ENCODE measurements at places on chromosomes 11 and 22.

DNA sequence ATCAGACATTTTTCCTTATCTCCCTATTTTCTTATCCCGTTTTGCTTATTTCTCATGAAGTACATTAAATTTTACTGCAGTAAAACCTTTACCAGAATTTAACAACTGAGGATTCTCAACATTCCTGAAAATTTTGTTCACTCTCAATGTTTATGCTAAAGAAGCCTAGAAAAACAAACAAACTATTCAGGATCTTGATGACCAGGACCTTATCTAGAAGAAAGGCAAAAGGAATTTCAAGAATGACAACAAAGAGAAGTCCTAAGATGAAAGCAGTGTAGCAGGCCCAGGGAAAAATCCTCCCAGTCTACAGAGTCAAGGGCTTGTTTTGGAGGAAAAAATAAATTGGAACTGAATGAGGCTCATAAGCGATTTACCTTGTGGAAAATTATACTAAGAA, 283.3 kb upstream of the ARHGAP42 start:
- no peak for DNase-seq

DNA sequence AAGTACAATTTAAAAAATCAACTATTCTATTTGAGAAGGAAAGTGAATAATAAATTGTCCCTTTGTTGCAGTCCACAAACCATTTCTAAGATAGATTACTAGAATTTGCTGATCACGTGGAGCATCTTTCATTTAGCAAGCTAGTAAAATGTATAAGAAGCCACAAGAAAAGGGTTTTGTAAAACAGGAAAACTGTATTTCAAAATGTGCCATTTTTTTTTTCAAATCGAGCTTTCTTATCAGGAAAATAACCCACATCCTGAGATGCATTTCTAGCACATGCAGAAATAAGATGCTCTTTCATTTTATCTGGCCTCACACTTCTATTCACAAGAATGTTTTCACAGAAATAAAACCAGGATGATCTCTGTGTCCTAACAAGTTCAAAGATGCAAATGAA, 3.2 kb upstream of the PATE3 start:
- no peak for DNase-seq

- DNase-seq, result no peak
Measured at GRCh38 chr22:47600281-47600680, 837.8 kb downstream of the TBC1D22A start.

DNA sequence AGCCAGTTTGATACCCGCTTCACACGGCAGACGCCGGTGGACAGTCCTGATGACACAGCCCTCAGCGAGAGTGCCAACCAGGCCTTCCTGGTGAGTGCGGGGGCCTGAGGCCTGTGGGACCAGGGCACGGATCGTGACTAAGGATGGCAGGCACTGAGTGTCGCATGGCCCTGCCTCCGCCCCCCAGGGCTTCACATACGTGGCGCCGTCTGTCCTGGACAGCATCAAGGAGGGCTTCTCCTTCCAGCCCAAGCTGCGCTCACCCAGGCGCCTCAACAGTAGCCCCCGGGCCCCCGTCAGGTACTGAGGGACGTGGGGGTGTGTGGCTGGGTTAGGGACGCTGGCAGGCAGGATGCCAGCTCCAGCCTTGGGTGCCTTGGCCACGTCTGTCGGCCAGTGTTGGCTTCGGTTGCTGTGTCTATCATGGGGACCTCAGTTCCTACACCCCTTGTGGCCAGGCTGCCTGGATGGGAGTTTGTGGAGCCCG, 3.0 kb downstream of the PTPRCAP start:
- DNase-seq, result no peak

DNA sequence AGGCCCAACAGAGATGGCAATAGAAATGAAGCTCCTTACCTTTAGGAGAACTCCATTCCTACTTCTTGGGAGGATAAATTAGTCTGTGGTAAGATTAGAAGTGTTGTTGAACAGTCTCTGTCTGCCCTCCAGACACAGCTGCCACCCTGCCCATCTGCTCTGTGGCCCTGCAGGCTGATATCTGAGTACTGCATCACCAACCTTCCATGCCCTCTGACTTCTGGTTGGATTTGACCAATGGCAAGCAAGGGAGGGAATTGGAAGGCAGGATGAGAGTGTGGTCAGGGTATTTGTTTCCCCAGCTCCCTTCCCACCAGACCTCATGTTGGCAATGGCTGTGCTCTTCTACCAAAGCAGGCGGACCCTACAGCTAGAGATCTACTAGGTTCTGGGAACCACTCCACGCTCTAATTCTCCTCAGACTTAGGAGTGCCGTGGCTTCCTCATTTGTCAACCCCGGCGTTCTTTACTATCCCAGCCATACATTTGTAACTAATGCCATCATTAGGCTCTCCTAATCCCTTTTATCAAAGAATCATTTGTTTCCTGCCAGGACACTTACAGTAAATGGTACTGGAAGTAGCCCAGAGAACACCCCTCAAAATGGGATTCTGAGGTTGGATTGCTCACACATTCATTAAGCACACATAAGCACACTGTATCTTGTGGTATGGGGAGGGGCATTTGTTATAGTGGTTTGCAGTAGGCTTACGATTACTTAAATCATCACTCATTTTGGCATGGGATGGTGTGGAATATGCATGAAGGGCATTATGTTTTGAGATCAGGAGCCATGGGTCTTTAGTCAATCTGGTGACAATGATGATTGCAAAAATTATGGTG, 35.4 kb upstream of the CD44 start:
- peak; percentile 94 for DNase-seq

- DNase-seq, result no peak
Measured at GRCh38 chr11:1641096-1641495, 11.5 kb downstream of the KRTAP5-5 start.

- DNase-seq, result no peak
Measured at GRCh38 chr11:67303835-67304411, 593 bp downstream of the SSH3 start.

DNA sequence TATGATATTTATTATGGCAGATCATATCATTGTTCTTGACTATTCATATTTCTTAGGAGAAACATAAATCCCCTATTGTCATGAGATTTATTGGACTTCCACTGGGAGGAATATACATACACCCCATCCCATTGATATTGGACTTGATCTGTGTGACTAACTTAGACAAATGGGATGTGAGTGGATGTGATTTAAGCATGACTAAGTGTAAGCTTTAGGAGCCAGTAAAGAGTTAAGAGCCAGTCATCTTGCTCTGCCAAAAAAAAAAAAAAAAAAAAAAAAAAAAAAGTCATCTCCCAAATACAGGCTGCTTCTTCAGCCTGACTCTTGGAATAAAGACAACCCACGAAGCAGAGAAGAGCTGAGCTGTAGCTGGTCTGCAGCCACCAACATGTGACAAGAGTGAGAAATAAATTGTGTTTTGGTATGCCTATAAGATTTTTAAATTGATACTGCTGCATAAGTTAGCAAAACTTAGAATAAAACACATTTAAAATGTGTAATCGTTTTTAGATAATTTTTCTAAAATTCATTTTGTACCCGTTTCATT, 595.0 kb upstream of the LRRC4C start:
- no peak for DNase-seq

DNA sequence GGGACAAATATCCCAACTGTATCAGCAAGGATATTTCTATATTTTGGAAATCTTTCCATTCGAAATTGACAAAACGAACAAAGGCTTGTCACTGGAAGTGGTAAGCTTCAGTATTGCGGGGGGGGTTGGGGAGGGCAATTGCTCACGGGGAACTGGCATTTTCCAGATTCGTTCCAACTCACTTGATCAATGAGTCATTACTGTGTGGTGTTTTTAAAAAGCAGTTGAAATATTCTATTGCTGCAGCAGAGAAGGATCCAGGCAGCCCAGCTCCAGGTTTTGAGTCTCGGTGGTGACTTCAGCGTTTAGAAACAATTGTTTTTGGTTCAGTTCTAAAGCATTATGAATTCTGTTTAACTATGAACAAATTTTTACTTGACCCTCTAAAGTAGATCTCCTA, 33.8 kb upstream of the FBLN1 start:
- peak; percentile 34 for DNase-seq

GRCh38 chr11:126061707-126062678, 673 bp downstream of the CDON start:
- DNase-seq, result peak; percentile 64

- DNase-seq, result no peak
Measured at GRCh38 chr11:60680455-60681119, 18.8 kb upstream of the MS4A8 start.

DNA sequence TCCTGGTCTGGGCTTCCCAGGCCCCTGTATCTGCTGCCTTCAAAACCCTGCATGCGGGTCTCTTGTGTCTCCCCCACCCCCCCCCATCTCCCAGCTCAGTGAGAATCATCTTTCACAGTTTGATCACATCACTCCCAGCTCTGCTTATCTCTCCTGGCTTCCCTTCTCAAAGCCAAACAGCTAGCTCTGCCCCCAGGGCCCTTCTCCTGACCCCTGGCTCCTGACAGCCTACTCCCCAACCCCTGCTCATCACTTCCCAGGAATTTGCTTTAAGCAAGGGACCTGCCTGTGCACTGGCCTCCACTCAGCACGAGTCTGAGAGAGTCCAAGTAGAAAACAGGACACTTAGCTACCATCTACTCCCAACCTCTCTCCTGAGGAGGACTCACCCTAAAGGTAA, 342.7 kb downstream of the TENM4 start:
- no peak for DNase-seq

DNA sequence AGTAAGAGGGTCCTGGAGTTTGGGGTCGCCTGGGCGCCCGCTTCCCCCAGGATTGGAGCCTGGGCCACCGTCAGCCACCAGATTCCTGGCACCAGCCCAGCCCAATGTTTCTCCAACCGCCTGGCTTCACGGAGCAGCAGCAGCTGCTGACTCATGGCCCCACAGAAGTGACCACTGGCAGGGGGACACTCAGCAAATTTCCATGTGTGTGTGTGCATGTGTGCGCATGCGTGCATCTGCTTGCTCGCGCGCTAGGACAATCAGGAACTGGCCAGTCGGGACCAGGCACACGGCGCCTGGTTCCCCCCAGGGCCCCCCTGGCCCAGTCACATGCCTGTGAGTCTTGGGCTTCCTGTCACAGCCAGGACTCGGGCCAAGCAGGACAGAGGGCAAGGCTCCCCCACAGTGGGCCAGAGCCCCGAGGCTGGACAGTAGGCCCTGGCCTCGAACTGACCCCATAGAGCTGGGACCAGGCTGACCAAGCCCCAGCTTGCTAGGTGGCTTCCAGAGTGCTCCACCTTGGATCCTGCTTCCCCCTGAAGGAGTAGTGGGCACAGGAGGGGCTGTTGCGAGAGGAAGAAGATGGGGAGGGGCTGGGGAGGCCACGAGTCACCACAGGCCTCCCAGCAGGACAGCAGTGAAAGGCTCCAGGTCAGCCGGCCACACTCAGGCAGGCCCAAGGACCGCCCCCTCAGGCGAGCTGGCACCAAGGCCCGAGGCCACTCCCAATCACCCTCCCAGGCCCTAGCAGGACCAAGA, 3.2 kb downstream of the CTSD start:
- peak; percentile 96 for DNase-seq

DNA sequence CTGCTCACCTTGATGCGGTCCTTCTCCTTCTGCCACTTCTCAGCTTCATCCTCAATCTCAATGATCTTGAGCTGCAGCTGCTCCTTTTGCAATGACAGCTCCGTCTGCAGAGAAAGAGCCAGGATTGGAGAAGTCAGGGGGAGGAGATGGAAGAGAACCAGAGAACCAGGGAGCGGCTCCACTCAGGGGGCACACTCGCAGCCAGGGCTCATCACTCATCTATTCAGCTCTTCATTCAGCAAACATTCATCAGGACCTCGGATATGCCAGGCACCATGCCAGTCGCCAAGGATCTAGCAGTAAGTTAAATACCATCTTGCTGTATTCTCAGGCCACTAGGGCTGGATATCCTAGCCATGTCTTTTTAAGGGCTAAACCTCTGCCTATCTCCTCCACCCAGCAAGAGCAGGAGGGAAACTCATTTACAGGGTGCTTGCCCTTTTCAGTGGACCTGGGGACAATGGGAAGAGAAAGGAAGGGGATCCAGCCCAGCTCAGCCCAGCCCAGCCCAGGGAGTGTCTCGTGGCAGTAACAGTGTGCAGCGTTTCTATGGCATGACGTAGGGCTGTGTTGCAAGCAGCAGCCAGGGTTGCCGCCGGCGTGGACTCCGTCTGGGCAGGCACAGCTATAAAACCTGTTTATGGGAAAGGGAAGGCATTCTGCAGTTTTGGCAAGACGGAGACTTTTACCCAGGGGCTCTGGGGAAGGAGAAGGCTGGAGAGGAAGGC, 9.4 kb downstream of the TRIM29 start:
- peak; percentile 13 for DNase-seq

DNA sequence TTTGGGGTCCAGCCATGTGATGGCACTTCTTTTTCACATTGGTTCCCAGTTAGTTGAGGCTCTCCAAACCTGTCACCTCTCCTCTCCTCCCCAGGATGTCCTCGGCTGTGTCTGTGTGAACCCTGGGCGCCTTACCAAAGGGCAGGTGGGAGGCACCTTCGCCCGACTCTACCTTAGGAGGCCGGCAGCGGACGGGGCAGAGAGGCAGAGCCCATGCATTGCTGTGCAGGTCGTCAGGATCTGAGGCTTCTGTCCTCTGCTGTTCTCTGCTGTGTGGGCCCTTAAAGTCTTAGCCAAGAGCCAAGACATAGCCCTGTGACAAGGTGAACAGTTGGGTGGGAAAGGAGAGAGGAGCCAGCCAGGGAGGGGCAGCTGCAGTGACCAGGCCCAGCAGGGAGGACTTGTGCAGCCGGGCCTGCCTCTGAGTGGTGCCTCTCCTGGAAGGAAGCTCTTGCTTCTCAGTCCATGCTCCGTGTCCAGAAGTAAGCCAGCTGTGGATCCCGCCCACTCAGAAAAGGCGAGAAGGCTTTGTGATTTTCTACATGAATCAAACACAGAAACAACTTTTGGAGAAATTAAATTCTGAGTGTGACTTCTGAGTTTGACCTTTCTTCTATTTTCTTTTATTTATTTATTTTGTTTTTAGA, 17.5 kb upstream of the CDC42EP2 start:
- DNase-seq, result no peak

- peak; percentile 71 for DNase-seq
Measured at GRCh38 chr11:123122852-123123251, 60.9 kb upstream of the HSPA8 start.

GRCh38 chr11:110098645-110099044, 5.5 kb downstream of the ZC3H12C start:
- no peak for DNase-seq

- DNase-seq, result no peak
Measured at GRCh38 chr11:82730754-82731153, 2.9 kb downstream of the FAM181B start.

DNA sequence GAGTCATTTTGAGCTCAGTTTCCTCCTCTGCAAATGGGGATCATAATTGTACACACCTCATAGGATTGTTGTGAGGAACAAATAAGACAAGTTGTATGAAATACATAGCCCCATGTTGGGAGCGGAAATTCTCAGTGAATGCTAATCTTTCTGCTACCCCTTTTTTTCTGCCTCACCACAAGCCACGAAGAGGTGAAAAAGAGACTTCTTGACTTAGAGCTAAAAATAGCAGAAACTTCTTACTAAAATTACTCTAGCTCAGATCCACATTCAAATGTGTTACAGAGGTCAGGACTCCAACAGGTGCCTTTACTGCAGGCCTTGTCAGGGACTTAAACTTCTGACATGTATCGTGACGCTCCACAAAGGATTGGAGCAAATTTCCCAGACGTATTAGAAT, 128.5 kb downstream of the MIAT start:
- peak; percentile 33 for DNase-seq

- no peak for DNase-seq
Measured at GRCh38 chr11:116311206-116311605, 461.6 kb downstream of the BUD13 start.
